ENCODE measurements at places on chromosomes 2 and 18.

- no peak for DNase-seq
These were observed 599.1 kb downstream of the SLC4A3 start for GRCh38 chr2:220226546-220226945.

GRCh38 chr2:29923110-29923721, 1.8 kb upstream of the ALK start:
- peak; percentile 54 for DNase-seq

GRCh38 chr2:127177617-127178263, 42.4 kb downstream of the CYP27C1 start:
- no peak for DNase-seq

DNA sequence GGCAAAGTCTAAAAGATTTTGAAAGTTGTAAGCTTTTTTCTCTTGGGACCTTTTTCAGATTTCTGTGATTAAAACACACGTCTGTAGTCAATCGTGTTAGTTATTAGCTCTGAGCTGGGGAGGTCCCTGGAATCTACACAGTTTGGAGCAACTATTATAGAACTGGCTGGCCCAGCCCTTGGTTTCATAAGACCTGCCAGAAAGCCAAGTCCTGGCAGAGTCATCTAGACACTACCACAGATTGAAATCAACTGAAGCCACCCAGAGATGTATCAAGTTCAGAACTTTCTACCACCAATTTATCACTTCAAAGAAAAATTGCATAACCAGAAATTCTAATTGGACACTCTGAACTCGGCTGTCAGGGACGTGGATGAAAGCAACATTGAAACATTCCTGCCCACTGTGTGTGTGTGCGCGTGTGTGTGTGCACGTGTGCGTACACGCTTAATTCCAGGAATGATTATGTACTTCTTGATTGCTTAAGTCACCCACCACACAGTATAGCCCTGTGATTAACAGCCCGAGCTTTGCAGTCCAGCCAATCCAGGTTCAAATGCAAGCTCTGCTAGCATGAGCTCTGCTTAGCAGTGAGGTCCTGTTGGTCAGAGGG, 126.3 kb downstream of the TPGS2 start:
- DNase-seq = no peak

GRCh38 chr18:39341129-39341528, 1775.5 kb upstream of the CELF4 start:
- no peak for DNase-seq

DNA sequence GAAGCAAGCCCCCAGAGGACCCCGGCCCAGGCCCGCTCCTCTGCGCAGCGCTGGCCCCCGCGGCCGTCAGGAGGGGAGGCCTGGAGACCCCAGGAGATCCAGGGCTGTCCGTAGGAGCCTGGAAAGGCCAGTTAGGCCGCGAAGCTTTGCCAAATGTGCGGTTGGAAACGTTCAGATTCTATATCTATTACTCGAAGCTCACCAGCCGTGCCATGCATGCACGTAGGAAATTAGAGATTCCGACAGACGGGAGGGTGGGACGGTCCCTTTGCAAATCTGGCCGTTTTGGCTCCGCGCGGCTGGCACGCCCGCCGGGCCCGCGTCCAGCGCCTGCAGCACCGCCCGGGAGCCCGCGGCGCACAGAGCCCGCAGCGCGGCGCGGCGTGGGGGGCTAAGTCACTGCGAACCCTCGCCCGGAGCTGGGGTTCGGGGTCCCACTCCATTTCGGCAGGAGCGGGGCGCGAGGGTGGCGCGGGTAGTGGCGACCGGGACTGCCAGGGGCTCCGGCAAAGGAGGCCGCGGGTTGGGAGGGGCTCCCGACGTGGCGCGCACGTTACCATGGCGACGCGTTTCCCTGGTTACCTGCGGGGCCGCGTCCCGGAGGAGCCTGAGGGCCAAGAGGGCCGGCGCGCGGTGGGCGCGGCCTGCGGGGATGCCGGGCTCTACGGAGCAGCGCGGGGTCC, 488.6 kb upstream of the SMIM21 start:
- DNase-seq = no peak

Measured in HFFc6 (cell line).